ENCODE measurements at places on chromosomes 7 and 10.

DNA sequence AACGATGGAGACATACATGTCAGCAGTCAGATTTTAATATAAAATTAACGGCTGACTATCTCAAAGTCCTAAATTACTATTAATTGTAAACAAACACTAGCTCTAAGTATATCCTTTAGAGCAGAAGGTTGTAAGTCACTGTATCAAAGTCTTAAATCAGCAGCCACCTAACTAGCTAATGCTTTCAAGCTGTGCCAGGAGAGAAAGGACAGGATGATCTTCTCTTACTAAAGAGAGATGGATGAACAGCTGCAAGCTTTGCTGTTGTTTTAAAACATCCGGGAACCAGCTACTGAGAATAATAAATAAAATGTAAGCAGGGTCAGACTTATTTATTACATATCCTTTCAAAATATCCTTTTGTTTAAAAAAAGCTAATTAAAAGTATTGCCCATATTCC, 24.0 kb upstream of the ABLIM1 start:
- no peak for DNase-seq

GRCh38 chr7:155490697-155491628, 33.0 kb downstream of the EN2 start:
- no peak for DNase-seq

- DNase-seq = no peak
Measured at GRCh38 chr10:70903262-70903921, 15.0 kb upstream of the PCBD1 start.

DNA sequence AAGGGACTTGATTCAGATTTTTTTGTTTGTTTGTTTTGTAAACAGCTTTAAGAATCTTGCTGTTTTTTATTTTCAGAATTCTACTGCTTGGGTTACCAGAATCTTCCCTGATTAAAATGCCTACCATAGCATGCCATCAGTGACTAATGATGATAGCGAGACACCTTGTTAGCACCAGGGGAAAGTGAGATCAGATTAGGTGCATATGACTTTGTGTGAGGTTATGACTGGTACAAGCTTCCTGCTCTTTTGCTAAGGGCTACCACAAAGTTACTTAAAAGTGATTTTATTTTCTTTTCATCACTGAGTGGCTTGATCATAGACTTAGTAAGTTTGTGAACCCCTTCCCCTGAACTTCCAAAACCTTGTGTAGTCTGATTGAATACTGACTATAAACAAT, 93.5 kb downstream of the SND1 start:
- no peak for DNase-seq

GRCh38 chr7:76357475-76358010, 1.2 kb downstream of the YWHAG start:
- DNase-seq = no peak

DNA sequence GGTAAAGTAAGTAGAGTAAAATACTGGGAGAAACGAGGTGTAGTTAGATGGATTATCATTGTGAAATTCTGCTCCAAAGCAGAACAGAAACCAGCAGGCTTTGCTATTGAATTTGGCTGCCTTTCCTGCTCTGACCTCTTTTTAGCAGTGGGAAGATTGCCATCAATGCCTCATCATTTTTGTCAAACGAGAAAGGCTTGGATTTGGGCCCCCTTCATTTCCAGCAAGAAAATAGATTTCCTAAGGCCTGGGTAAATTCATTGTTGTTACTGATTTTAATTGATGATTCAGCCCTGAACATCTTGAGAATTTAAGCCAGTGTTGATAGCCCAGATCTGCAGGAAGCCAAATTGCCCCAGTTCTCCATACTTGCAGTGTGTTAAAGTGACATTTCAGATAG, 35.2 kb upstream of the ASAH2 start:
- no peak for DNase-seq

GRCh38 chr10:80465839-80466590, 11.9 kb downstream of the TSPAN14 start:
- peak; percentile 22 for DNase-seq

- no peak for DNase-seq
Measured at GRCh38 chr7:18570441-18570840, 74.9 kb downstream of the HDAC9 start.

DNA sequence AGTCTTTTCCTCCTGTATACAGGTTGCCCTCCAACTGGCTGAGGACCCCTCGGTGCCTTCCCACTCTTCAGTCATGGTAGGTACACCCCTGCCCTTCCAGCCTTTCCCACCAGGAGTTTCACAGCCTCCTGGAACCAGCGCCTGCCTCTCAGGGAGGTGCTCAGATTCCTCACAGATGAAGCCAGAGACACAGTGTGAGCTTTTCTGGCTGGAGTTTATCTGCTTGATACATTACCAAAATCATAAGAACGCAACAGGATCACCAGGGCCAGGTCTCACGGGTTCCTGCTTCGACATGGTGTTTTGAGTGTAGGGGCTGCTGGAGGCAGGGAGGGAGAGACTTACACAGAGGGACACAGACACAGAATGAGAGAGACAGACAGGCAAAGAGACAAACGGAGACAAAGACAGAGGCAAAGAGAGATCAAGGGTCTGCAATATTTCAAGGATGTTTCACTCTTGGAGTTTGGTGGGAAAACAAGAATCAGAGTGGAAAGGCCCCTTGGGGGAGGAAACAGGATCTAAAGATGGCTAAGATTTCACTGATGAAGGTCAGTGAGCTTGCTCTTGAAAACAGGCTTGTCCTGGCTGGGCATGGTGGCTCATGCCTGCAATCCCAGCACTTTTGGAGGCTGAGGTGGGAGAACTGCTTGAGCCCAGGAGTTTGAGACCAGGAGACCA, 6.5 kb upstream of the INMT start:
- DNase-seq = no peak

DNA sequence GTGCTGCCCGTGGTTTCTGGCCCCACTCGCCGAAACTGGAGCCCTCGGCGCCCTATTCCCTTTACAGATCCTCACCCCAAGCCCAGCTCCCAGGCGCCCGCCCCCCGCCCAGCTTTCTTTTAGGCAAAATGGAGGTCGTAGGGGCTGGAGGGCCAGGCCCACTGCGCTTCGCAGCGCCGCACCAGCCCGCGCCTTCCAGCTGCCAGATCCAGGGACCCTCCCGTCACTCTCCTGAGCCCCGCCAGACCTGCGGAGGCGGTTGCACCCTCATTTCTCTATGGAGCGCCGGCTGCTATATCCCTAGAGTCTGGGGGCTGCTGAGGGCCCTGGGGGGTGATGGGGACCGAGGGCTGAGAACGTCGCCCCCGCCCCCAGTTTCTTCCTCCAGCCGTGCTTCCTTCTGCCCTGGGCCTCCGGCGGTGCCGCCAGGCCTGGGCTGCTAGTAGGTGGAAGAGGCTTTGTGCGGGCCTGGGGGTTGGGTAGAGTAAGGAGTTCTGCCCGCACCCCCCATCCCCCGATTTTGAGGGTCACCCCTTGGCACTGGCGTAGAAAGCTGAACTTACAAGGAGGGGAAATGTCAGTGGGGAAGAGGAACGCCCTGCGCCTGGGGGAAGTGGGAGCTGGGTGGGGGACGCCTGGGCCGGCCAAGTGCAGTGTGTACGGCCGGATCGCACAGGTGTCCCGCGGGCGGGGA, 1.0 kb downstream of the GNB2 start:
- no peak for DNase-seq

DNA sequence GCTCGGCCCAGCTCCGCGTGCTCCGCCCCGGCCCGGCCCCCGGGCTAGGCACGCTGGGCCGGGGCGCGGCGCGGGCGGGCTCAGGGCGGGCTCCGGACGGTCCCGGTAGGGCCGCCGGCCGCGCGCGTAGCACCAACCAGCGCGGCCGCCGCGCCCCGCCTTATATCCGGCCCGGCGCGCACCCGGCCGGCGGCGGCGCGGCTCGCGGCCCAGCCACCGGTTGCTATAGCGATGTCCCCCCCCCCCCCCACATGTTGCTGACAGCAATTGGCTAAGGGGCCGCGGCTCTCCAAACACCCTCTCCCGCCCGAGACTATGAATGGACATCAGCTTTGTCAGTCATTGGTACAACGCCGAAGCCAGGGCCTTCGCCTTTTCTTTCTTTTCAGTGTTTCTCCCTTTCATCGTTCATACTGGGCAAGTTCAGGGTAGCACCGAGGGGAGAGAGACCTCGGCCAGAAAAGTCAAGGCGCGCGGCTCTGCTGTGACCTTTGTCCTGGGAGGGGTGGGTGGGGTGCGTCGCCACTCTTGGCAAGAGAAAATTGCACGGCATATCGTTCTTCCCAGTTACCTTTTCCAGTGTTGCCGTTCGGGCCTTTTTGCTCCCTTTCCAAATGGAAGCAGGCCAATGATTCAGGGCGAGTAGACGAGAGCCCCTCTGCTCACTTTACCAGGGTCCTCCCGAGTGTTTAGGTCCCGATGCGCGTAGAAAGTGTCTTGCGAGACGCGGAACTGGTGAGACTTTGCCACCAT, 354.2 kb downstream of the DNAJB6 start:
- DNase-seq = no peak

- DNase-seq = no peak
Measured at GRCh38 chr10:110764793-110765512, 106.8 kb upstream of the PDCD4 start.

- no peak for DNase-seq
Measured at GRCh38 chr7:13231216-13231615, 543.8 kb downstream of the ARL4A start.

DNA sequence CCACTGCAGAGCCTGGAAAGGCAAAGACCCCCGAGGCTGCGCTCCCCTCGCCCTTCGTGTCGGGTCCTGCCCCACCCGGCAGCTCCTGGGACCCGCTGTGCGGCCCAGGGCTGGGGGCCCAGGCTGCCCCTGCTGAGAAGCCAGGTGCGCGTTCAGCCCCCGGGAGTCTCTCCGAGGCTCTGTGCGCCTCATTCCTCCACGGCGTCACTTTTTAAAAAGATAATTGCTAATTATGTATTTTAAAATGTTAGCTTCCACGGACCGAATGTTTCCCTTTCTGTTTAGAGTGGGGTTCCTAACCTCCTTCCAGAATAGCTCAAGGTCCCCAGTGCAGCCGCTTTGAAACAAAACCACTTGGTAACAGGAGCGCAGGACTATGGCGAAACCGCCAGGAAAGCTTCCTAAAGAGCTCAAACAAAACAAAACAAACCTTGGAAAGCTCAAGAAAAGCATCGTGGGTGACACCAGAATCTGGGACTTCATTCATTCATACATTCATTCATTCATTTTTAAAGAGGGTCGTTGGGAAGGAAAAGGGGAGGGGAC, 45.6 kb downstream of the PDIA4 start:
- no peak for DNase-seq

GRCh38 chr10:127125331-127125730, 71.1 kb downstream of the INSYN2A start:
- no peak for DNase-seq

GRCh38 chr10:106612381-106612780, 552.1 kb downstream of the SORCS1 start:
- no peak for DNase-seq

DNA sequence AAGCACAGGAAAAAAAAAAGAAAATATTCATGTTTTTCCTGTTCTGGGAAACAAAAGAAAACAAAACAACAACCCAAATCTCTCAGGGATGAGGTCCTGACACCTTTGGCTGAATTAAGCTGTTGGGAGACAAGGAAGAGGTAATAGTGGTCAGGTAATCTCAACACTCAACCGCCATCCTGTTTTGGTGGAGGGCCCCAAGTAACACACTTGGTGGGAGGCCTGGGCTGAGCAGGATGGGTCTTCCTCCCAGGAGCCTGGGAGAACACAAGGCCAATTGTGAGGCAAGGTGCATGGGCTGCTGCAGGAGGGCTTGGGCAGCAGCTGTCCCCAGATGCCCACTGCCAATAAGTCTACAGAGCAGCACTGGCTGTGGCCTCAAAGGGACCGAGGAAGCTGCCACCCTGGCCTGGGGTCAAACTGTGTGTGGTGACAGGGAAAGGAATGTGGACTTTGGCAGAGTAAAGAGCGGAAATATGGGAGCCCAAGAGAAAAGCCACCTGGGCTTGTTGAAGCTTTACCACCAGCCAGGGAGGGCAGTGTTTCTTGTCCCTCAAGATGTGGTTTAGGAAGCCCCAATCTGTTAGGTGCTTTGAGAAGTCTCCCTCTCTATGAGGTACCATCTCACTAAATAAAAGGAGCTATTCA, 93.5 kb upstream of the SLC25A13 start:
- no peak for DNase-seq

GRCh38 chr10:132114953-132115520, 49.3 kb downstream of the JAKMIP3 start:
- no peak for DNase-seq

DNA sequence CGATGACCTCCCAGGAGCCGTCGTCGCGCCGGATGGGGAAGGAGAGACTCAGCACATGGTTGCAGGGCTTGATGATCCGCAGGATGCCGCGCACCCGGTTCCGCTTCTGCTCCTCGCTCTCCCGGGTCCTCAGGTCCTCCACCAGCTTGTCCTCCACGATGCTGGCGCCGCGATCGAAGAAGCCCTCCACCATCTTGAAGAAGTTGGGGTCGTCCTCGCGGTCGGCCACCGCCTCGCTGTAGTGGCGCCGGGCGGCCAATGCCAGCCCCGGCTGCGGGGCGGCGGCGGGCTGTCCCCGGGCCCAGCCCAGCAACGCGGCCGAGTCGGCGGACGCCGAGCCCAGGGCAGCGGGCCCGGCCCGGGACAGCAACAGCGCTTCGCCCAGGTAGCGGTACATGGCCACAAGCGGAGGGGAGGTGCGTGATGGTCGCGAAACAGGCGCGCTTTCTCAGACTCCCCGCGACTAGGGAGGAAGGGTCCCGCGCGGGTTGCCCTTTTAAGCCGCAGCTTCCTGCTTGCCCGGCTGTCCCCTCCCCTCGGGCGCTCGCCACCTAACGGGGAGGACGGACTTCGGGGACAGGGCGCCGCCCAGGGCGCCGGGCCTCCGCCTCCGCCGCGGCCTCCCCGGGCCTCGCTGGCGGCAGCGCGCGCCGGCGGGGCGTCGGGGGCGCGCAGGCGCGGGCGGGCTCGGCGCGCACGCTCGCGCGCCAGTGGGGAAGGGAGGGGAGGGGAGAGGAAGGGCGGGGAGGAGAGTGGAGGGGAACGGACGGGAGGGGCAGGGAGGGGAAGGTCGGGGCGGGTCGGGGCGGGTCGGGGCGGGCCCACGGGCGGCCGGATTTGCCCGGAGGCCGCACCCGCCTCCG, at the start of the genes GLUD1 and SHLD2:
TSS of gene GLUD1 (minus strand) at position 471 of the 863 bp plus-strand sequence. CDS start at position 397, 74 bp downstream.
TSS of gene SHLD2 (plus strand) at position 834 of the 863 bp plus-strand sequence. CDS start 56,149 bp downstream, outside the sequence.
- DNase-seq = peak; percentile 92

- DNase-seq = no peak
Measured at GRCh38 chr7:73451780-73452398, 18.3 kb downstream of the FZD9 start.

GRCh38 chr10:3784510-3785250, at the start of gene KLF6:
Gene KLF6 (minus strand): TSS chr10:3785209. CDS start chr10:3785014, 195 bp downstream.
- DNase-seq = peak; percentile 31

DNA sequence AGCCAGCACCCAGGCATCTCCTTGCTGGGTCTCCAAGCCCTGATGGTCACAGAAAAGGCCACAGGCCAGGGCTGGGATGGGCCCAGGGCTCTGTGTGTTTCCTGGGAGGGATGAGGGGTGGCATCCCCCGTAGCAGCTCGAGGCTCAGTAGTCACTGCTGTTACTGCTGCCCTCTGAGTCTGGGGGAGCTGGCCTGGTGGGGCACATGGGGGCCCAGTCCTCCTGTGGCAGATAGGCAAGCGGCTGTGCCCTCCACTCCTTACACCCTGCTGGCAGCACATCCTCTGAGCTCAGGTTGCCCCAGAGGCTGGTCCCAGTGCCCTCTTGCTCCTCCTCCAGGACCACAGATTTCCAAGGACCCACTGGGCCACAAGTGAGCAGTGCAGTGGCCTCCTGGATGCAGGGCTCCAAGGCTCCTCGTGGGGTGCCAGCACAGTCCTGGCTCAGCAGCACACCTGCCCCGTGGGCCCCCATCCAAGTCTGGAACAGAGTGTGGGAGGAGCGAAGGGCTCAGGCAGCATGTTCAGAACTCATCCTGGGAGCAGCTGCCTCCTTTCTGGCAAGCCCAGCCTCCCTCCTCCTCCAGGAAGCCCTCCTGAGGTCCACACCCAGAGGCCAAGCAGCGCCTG, 31.5 kb upstream of the TUBB8 start:
- no peak for DNase-seq
